ENCODE measurements at places on chromosomes 1 and 21.

DNA sequence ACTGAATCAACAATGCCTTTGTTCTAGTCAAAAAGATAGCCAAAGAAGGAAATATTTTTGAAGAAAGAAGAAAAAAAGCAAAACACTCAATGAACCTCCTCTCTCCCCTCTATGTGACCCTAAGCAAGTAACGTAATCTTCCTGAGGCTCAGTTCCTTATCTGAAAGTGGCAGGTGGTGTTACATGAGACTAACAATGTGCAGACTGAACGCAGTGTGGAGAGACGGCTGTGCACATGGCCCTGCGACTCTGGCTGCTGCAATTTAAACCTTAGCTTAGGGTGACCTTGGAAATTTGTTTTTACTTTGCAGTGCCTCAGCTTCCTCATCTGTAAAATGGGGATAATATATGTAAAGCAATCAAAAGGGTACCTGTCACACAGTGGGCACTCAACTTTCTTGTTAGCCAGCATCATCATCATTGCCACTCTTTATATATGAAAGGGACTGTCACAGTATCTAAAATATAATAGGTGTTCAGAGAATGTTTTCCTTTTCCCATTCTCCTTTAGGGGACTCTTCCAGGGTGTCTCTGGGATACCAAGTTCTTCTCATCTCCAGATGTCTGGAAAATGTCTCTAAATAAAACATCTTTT, 100.1 kb upstream of the JUN start:
- DNase-seq = peak; percentile 72

- DNase-seq = no peak
Observed at GRCh38 chr1:52659851-52660596, 27.1 kb downstream of the SHISAL2A start.

GRCh38 chr1:203776636-203777035, 11.7 kb downstream of the LAX1 start:
- DNase-seq = peak; percentile 42

DNA sequence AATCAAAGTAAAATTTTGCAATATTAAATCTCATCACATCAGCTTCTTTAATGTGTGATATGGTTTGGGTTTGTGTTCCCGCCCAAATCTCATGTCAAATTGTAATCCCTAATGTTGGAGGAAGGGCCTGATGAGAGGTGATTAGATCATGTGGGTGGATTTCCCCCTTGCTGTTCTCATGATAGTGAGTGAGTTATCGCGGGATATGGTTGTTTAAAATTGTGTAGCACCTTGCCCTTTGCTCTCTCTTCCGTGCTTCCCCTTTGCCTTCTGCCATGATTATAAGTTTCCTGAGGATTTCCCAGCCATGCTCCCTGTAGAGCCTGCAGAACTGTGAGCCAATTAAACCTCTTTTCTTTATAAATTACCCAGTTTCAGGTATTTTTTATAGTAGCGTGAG, 131.9 kb downstream of the ZNF326 start:
- DNase-seq = no peak

DNA sequence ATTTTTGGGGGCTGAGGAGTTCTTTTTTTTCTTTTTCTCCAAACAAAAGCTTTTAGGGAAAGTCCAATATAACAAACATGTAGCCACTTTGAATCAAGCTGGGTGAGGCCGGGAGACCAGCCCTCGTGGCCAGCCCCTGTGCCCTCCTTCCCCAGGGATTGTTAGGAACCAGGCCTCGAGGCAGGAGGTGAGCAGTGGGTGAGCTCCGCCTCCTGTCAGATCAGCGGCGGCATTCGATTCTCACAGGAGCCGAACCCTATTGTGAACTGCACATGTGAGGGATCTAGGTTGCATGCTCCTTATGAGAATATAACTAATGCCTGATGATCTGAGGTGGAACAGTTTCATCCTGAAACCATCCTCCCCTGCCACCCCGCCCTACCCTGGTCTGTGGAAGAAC, 41.8 kb upstream of the TTC22 start:
- no peak for DNase-seq

GRCh38 chr1:21304488-21304887, 14.2 kb upstream of the ECE1 start:
- no peak for DNase-seq

GRCh38 chr1:52867087-52867863, 24.7 kb downstream of the ZYG11A start:
- DNase-seq = peak; percentile 43

GRCh38 chr21:24023936-24024335, 1583.3 kb downstream of the MRPL39 start:
- no peak for DNase-seq

- DNase-seq = no peak
Observed at GRCh38 chr1:184162281-184162680, 110.8 kb downstream of the TSEN15 start.

DNA sequence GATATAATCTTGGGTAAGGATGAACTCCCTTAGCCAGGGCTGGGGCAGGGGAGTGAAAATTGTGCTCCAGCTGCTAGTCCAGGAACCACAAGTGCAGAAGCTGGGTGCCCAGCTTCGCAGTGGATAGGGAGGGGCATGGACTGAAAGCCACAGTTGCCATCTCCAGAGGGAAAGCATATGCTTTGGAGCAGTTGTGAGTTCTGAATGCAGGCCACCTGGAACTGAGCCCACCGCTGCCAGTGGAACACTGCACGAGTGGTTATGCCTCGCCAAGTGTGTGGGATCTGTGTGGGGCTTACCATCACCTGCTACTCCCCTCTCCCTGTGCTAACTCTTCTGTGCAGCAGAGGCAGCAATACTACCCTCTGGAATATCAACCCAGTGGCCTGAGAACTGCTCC, 158.4 kb upstream of the DPT start:
- DNase-seq = no peak

DNA sequence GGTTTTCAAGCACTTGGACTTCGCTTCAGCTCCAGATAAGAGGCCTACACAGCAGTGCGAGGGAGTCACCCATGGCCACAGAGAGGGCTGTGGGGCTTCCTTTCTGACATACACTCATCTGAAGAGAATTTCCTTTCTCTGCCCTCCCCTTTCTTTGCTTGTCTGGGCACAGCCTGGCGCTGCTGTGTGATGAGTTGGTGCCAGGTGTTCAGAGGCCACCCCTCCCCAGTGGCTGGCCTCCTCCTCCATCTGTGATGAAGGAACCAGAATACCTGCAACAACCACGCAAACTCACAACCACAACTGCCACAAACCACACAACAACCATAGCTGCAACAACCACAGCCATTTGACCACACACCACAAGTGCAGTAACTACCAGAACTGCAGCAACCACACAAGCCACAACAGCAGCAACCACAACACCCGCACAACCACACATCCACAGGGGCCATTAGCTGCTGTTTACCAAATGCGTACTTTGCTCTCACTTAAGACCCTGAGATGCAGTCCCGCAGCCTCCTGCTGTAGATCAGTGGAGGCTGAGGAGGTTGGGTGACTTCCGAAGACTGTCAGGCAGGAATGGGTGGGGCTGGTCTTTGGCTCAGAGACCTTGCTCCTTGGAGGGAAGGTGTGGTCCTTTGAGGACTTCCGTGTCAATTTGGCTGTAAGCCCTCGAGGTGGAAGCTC, 71.1 kb downstream of the IER5 start:
- DNase-seq = no peak

DNA sequence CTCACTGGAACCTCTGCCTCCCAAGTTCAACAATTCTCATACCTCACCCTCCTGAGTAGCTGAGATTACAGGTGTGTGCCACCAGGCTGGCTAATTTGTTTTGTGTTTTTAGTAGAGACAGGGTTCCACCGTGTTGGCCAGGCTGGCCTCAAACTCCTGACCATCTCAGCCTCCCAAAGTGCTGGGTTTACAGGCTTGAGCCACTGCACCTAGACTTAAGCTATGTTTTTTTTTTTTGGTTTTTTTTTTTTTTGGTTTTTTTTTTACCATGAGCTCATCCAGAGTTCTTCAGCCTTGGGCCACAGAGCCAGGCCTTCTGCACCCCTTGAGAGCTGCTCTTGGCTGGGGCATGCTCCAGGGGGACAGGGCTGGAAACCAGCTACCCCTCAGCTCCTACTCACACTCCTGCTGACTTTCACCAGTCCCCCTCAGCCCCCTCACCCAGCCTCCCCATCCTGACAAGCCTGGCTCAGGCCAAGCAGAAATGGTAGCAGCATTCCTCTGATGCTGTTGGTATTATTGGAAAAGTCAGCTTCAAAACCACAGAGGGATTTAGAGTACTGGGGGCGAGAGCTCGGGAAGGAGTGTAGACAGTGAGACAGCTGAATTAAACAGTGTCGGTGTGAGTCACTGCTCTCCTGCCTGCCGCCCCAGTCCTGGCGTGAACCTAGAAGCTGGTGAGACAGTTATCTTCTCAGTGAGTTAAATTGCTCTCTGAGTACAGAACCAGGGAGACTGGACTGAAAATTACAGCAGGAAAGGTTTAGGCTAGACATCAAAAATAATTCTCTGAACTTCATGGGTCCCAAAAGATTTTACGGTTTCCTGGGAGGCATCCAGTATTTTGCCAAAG, 63.7 kb downstream of the NAV1 start:
- peak; percentile 88 for DNase-seq

DNA sequence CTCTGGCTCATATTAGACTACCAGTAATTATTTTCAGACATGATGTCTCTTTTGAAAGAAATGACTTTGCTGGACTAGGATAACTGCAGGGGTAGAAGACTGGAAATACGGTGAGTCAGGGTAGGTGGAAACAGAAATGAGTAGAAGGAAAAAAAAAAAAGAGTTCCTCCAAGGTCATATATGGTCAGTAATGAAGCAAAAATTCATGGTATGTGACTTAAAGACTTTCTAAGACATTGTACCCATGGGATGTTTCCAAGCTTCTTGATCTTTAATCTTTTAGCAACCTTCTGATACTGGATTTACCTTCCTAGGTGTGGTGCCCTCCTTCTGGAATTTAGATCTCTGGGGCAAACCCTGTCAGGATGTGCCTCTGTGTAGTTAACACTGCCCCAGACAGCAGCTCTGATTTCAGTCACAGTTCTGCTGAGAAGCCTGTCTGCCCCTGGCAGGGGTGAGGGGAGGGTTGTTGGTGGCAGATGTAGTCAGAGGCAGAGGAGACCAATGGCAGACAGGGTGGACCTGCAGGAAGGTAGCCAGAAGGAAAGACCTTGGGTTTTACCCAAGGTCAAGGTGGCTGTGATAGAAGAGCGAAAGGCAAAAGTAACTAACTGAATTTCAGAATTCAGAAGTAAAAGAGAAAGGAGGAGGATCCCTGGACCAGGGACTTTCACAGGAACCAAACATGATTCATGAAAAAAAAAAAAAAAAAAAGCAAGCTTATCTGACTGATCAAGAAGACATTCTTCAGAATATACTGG, 44.1 kb upstream of the BCL10 start:
- no peak for DNase-seq

GRCh38 chr21:42044871-42045495, 26.1 kb upstream of the UMODL1 start:
- peak; percentile 18 for DNase-seq

GRCh38 chr1:228142155-228142691, 2.1 kb downstream of the GUK1 start:
- no peak for DNase-seq

GRCh38 chr1:9241891-9242290, 7.3 kb downstream of the H6PD start:
- no peak for DNase-seq

DNA sequence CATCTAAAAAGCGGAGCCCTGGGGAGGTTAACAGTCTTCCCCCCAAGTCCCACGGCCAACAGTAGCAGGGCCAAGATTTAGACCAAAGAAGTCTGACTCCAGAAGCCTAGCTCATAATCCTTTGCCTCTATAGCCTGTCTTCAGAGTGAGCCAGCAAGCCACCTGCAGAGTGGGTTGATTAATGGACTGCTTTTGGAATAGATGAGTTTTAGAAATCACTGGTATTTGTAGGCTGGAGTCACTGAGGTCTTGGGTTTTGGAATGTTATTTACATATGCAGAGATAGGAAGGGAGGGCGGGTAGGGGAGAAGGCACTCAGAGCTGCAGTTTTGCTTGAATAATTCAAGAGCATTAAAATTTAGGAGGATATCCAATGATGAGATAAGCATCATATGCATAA, 90.8 kb upstream of the L1TD1 start:
- no peak for DNase-seq

DNA sequence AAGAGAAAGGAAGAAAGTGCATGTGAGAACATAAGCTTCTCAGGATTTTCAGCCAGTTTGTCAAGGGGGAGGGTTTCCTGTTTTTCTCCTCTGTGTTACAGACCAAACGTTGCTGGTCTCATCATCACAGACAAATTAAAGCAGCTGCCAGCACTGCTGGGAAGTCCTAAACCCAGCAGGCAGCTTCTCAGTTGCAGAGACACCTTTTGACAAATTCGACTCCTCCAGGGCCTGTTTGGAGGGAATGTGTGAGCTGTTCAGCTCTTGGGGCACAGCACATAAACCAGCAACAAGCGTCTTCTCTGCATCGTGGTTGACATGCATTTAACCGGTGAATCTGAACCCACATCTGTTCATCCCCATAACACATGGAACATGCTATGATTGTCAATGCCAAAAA, 454.6 kb upstream of the RUNX1 start:
- DNase-seq = no peak

DNA sequence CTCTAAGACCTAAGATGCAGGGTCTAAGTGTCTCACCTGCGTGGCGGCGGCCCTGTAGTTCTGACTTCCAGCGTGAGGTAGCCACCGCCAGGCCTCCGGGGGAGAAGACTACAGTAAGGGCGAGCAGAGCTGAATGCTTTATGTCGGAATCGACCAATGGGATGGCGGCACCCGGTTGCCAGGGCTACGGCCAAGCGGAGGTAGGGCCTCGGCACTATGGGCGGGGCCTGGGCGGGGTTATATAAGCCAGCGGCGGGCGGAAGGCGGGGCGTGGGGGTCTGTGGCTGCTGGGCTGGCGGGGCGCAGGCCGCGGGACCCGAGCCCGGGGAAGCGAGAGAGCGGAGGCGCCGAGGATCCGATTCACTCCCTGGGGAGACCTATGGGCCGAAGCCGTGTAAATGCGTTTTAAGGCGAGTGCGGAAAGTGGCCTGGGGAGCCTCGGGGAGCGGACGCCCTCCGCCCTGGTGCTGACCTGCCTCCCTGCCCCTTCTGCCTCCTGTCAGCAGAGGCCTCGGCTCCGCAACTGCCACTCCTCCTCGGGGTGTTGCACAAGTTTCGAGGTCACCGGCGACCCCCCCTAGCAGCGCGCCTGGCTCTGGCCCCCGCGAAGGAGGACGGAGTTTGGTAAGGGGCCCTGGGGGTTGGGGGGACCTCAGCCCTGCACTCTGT, at the start of gene AZIN2:
AZIN2 (plus strand) TSS at position 269 of the 669 bp plus-strand sequence. CDS start 1,097 bp downstream, outside the sequence.
- peak; percentile 98 for DNase-seq

DNA sequence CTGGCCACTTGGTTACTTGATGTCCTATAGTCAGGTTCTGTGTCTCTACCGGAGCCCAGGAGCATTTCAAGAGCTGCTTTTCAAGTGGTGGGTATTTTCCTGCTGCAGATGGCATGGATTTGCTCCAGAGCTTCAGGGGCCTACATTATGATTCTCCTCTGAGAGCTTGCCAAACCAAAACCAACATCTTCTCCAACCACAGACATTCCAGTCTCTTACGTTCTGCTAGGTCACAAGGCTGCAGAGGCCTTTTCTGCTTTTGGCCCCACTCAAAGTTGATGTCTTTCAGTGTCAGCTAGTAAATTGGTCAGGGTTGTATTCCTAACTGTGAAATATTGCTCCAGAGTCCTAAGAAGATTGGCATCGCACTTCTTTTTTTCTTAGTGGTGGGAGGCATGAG, 14.7 kb upstream of the AQP10 start:
- no peak for DNase-seq
